ENCODE measurements at places on chromosomes 5 and 9.

GRCh38 chr5:143376911-143377813 is 26.3 kb downstream of the NR3C1 start:
- DNase-seq: peak; percentile 23

- DNase-seq: no peak
Observed at GRCh38 chr9:83563360-83563759, 25.2 kb upstream of the FRMD3 start.

DNA sequence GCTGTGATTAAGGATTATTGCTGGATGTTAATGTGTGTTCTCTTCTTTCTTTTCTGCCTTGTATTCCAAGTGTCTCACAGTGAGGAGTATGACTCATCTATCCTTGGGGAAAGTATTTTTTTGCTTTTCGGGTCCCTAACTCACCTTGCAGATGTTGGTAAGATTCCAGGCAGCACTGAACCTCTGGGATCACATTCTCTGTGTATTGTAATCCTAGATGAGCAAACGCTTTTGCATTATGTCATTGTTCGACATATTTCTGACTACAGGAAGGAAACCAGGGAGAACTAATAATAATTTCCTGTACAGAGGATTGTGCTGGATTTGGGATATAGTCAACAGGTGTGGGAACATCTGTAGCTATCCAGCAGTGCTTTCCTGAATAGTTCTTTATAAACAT is 246.1 kb upstream of the TUT7 start:
- DNase-seq: no peak

- no peak for DNase-seq
Observed at GRCh38 chr5:125176005-125176390, 429.6 kb upstream of the ZNF608 start.

- no peak for DNase-seq
Observed at GRCh38 chr9:103362986-103363385, 367.9 kb downstream of the CYLC2 start.

DNA sequence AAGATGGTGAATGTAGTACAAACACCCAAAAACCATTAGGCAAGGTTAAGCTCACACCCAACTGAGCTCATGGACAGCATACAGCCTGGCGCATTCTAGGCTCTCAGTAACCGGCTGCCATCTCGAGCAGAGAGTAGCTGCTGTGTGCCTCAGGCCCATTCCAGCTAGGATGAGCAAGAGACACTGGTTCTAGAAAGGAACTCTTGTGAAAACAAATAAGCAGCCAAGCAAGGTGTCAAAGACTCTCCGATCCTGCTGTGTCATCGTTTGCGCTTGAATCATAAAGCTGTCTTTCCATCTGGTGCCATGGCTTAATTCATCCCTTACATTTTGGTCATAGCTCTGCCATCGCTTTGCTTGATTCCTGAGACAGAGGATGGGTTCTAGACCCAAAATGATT is 135.4 kb upstream of the MSX2 start:
- DNase-seq: no peak

GRCh38 chr5:34716986-34717385 is 60.9 kb downstream of the RAI14 start:
- DNase-seq: no peak
